Right renal cortex interstitium (tissue), 3 donors: ENCODE measurements at places on chromosomes 6 and 20. TPM values are rescaled to one million over a fixed set of nuclear protein-coding genes. Genes with fewer than 3 reads are reported as not detected.

Gene TXLNB
- polyA plus RNA-seq: 2.4 TPM

Gene CASP8AP2
- 26.1 TPM for polyA plus RNA-seq

Gene SOX12
- 25.7 TPM for polyA plus RNA-seq

Gene LTB
- 0.89 TPM for polyA plus RNA-seq

Gene TCP11
- 2.6 TPM for polyA plus RNA-seq

Gene LTA
- polyA plus RNA-seq: 0.14 TPM

DNA sequence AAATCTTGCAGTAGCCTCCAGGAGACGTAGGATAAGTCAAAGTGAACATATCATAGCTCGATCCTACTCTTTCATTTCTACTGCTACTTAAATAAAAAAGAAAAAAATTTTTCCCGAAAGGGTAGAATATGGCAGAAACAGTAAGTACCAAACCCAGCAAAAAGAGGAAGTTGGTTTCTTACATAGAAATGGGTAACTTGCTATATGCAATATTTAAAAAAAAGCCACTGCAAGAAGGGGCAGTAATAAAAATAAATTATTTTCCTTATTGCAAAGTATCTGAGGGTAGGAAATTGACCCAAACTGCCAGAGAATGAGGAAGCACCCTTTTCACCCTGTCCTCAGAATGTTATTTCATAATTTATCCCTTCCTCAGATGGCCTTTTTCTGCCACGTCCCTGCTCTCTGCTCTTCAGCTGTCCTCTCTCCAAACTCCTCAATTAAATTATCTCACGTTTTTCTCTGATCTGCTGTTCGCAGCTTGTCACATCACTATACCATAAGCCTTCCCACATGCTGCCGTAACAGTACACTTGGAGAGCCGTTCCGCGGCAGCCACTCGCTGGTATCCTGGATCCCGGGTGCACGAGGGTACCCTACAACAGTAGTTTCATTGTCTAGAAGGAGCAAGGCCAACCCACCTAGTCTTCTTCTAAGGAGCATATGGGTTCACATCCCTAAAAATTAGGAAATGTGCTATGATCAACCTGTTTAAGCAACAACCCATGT, 149.6 kb downstream of the BACH2 start:
- no peak for DNase-seq

- DNase-seq: no peak
Observed at GRCh38 chr6:97361286-97361685, 78.3 kb upstream of the MMS22L start.

- peak; percentile 76 for DNase-seq
Observed at GRCh38 chr6:33744001-33744848, 2.5 kb downstream of the IP6K3 start.

- DNase-seq: no peak
Observed at GRCh38 chr6:136137008-136137692, 113.0 kb downstream of the MTFR2 start.

GRCh38 chr6:15362274-15363160, 116.6 kb downstream of the JARID2 start:
- no peak for DNase-seq

DNA sequence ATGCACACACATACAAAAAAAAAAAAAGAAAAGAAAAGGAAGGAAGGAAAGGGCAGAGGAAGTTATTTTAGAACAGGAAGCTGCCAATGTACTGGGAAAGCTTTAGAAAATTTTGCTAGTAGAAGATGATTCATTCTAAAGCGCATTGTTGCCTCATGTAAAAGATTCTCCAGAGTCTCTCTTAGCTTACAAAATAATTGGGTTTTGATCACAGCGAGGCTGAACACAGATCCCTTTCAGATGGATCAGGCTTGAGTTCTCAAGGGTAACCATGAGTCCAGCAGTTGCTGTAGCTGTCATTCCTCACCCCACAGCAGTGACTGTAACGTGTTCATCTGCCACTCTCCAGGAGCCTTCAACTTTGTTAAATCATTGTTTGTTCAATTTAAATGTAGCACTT, 81.9 kb downstream of the PHACTR2 start:
- no peak for DNase-seq

GRCh38 chr6:112983713-112984261, 636.7 kb downstream of the RFPL4B start:
- no peak for DNase-seq
